Activated CD4-positive, alpha-beta T cell treated with anti-CD3 and anti-CD28 coated beads for 24 hours (primary cell): ENCODE measurements at places on chromosomes 6 and 20.

DNA sequence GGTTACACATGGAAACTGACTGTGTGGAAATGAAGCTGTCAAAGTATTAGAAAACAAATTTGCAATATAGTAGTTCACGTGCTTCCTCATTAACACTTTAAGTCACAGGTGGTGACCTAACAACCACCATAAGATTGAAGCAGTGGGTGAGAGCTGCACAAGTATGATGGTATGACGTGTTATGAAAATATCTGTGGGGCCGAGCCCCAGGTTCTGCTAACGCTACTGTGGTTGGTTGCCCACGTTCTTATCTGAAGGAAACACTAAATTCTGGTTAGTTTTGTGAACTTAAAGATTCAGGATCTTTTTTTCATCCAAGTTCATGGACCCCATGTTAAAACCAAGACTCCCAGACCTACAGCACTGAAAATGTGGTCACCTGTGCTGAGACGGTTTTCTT is 243.0 kb upstream of the RIN2 start:
- DNase-seq = no peak

DNA sequence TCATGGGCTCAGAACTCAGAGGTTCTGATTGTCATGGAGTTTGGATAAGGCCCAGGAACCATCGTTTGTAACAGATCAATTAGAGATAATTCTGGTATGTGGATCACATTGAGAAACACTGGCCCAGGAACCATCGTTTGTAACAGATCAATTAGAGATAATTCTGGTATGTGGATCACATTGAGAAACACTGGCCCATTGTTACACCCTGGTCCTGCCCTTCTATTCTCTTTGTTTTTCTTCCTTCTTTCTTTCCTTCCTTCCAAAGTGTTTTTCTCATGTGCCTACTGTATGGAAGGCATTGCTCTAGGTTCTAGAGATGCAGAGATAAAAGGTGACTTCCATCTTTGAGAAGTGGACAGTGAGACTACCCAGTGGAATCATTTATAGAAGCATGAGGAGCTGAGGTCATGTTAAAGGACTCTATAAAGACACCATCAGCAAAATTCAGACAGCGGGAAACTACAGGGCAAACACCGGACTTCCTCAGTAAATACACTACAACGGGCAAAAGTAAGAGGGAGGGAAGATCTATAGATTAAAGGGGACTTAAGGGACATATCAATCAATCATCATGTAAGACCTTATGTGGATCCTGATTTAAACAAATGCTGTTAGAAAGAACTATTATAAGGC is 153.8 kb downstream of the UNC5CL start:
- DNase-seq = no peak

DNA sequence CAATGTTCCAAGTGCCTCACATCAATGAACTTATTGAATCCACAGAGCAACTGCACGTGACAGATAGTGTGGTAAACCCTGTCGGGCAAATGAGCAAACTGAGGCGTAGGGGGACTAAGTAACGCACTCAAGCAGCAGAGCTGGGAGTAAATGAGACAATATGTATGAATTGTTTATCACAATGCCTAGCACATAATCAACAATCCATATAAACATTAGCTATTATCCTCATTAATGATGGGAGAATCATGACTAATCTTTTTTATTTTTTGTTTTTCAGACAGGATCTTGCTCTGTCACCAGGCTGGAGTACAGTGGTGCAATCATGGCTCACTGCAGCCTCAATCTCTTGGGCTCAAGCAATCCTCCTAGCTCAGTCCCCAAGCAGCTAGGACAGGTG is 43.9 kb upstream of the B4GALT5 start:
- no peak for DNase-seq

DNA sequence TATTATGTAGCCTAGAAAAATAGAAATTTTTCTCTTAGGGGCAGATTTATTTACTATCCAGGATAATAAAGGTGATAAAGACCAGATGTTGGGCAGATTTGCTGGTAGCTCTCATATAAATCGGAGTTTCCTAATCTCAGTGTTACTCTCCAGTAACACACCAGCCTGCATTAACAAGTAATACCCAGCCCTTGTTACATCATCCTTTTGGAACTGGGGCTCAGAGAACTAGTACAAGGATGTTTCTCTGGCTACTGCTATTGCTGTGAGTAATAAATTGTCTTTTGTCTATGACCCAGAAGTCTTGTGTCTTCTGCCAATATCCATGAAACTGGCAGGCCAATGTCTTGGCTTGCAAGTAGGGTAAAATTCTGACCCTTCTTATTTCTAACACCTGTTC is 16.8 kb downstream of the TPD52L1 start:
- DNase-seq = no peak

- no peak for DNase-seq
Observed at GRCh38 chr6:169792306-169793015, 41.0 kb downstream of the ERMARD start.

- no peak for DNase-seq
Observed at GRCh38 chr20:58471193-58472164, 43.7 kb downstream of the APCDD1L start.

DNA sequence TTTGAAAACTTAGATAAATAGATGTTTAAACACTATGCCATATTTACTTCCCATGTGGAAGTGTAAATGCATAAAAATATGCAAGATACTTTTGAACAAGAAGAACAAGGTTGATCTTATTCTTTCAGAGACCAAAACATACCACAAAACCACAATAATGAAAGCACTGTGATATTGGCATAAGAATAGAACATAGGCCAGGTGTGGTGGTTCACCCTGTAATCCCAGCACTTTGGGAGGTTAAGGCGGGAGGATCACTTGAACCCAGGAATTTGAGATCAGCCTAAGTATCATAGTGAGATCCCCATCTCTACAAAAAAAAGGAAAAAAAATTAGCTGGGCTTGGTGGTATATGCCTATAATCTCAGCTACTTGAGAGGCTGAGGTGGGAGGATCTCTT is 66.5 kb downstream of the KCNS1 start:
- DNase-seq = no peak

- DNase-seq = no peak
Observed at GRCh38 chr6:31525553-31525931, 3.2 kb upstream of the MCCD1 start.

- no peak for DNase-seq
Observed at GRCh38 chr6:56642366-56643261, at the start of gene DST. DST (minus strand) TSS chr6:56642889.

- no peak for DNase-seq
Observed at GRCh38 chr6:136764517-136764993, 27.7 kb downstream of the MAP3K5 start.

DNA sequence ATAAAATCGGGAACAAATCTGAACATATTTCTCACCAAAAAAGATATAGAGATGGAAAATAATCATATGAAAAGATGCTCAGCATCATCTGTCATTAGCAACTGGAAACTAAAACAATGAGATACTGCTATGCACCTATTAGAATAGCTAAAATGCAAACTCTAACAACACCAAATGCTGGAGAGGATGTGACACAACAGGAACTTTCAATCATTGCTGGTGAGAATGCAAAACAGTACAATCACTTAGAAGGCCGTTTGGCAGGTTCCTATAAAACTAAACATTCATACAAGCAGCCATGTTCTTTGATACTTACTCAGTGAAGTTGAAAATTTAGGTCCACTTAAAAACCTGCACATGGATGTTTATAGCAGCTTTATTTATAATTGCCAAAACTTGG is 67.0 kb downstream of the FAM50B start:
- no peak for DNase-seq

DNA sequence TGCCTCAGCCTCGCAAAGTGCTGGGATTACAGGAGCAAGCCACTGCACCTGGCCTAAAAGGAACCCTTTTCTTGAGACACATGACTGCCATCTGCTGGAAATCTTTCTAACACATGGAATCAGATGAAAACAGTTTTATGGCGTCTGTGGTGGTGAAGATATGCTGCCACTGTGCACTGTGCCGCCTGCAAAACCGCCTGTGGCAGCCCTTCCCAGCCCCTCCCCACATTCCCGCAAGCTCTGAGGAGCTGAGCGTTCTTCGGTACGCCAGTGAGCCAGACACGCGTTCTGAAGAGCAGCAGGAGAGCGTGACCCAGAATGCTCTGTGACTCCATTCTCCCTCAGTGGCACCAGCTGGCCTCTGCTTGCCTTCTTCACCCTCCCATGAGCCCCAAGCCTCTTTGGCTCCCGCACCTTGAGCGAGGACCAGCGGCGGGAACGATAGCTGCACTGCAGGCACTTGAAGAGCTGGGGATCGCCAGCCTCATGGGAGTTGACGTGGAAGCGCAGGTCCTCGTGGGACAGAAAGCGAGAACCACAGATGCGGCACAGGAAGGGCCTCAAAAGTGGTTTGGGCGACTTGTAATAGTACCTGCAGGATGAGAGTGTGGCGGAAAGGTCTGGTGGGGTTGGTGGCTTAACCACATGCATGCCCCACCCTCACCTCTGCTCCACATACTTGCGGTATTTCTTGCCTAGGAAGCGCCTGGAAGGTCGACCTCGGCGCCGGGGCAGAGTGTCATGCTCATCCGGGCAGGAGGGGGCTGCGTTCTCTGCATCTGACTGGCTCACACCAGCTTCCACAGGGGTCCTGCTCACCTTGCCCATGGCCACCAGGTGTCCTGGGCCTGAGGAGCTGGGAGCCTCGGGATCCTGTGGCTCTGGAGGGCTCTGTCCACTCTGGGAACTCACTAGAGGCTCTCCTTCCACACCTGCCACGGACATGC is 8.7 kb downstream of the ZNF335 start:
- no peak for DNase-seq

GRCh38 chr6:156683821-156684220 is 93.4 kb upstream of the ARID1B start:
- DNase-seq = no peak

GRCh38 chr6:113953346-113953745 is 17.6 kb downstream of the HDAC2 start:
- DNase-seq = no peak

DNA sequence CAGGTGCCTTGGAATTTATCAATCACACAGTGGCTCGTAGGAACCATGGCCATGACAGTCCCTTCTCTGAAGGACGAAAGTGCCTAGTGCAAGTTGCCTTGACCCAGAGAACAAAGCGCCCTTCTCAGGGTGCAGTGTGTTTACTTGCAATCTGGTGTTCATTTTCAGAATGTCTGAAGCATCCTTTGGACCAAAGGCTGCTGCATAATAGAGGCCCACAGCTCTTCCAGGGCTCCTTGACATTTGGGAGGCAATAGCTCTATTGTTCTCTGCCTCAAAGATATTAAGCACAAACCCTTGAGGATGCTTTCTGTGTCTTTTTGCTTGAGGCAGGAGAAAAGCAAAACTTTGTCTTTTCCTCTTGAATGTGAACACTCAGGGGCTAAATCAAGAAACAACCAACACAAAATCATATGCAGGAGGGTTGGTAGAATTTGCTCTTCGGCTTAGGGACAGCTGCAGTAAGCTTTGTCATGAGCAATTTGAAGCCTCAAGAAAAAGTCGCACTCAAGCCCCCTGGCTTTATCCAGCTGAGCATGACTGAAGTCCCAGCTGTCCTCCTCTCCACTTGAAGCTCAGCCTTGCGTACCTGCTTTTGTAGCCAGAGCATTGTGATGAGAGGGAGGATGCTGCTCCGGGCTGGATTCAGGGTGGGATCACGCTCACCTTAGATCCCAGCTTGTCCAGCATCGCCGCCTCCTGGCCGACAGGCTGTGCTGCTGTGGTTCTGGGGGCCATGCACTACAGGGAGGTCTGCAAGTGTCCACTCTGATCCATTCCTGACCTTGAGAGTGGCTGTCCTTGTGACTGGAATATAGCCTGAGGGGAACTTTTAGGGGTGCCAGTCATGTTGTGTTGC is 495.4 kb downstream of the CDH26 start:
- no peak for DNase-seq

DNA sequence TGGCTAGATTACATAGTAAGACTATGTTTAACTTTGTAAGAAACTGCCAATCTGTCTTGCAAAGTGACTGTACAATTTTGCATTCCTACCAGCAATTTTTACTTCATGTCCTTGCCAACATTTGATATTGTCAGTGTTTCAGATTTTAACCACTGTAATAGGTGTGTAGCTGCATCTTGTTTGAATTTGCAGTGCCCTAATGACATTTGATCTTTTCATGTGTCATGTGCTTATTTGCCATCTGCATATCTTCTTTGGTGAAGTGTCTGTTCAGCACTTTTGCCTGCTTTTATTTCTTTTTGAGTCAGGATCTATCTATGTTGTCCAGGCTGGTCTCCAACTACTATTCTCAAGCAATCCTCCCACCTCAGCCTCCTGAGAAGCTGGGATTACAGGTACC is 2.4 kb upstream of the PRPH2 start:
- no peak for DNase-seq

GRCh38 chr6:100838011-100838410 is 43.1 kb downstream of the ASCC3 start:
- DNase-seq = no peak

GRCh38 chr6:144824018-144824417 is 538.9 kb downstream of the UTRN start:
- no peak for DNase-seq

GRCh38 chr6:13794184-13794583 is 20.2 kb downstream of the MCUR1 start:
- DNase-seq = no peak

- no peak for DNase-seq
Observed at GRCh38 chr20:1300083-1300840, 28.7 kb downstream of the SDCBP2 start.

- DNase-seq = no peak
Observed at GRCh38 chr6:166645896-166646295, 18.8 kb upstream of the RPS6KA2 start.

GRCh38 chr20:47392721-47393073 is 36.2 kb upstream of the ZMYND8 start:
- DNase-seq = no peak

- DNase-seq = no peak
Observed at GRCh38 chr20:51286758-51287157, 255.8 kb downstream of the NFATC2 start.
